ENCODE measurements at places on chromosomes 16 and 17.

GRCh38 chr16:58024486-58025350, 836 bp upstream of the MMP15 start:
- DNase-seq = no peak

GRCh38 chr16:57925310-57925709, 45.6 kb downstream of the CNGB1 start:
- no peak for DNase-seq

DNA sequence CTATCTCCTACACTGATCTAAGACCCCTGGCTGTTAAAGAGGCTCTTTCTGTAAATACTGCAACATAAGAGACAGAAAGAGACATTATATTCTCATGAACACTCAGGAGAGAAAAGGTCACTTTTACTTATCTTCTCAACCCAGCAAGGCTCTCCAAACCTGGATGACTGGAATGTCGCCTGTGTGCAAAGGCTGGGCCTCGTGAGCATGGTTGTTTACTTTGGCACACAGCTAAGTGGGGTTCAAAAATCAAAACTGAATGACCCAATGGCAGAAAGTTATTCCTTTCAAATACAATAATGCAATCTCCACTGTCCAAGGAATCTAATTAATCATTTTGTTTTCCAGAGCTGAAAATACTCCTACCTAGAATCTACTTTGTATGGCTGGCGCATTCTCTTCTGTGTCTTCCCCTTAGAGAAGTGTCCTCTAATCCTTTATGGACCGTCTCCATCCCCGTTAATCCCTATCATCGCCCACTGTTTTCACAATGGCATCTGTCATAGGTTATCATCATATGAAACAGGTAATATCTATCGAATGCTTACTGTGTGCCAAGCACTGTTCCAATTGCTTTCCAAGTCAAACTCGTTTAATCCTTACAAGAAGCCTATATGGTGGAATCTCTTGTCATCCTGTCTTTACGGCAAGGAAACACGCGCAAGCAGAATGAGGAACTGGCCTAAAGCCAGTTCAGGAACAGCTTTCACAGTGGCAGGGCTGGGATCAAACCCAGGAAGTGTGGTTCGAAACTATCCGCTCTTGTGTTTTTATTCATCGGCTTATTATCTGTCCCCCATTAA, 1.3 kb downstream of the SLX4 start:
- DNase-seq = no peak

DNA sequence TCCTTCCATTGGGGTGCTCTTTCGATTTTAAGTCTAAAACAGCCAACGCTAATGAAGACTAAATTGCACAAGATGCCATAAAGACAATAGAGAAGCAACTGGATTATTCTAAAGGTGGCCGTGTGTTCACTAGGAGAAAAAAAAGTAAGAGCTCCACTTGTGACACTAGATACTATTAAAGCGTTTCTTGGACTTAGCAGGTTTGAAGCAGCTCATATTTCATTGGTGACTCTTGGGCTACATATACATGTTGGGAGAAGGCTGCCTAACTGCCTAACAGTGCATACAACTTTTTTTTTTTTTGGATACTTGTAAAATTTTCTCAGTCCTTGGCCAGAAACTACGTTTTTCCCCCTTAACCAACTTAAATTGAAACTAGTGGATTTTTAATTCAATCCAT, 111.8 kb upstream of the NOG start:
- no peak for DNase-seq

All from NCI-H1694 (cell line).